Esophagus squamous epithelium (tissue), 5 donors: ENCODE measurements at places on chromosomes 2 and 18.

- DNase-seq, result no peak
Observed at GRCh38 chr2:85790032-85790431, 36.2 kb downstream of the ATOH8 start.

GRCh38 chr2:6077585-6077984 is 385.4 kb downstream of the SOX11 start:
- DNase-seq, result no peak

GRCh38 chr18:78228974-78229373 is 750.6 kb upstream of the SALL3 start:
- no peak for DNase-seq

GRCh38 chr18:44609181-44609941 is 71.3 kb upstream of the SETBP1 start:
- no peak for DNase-seq

DNA sequence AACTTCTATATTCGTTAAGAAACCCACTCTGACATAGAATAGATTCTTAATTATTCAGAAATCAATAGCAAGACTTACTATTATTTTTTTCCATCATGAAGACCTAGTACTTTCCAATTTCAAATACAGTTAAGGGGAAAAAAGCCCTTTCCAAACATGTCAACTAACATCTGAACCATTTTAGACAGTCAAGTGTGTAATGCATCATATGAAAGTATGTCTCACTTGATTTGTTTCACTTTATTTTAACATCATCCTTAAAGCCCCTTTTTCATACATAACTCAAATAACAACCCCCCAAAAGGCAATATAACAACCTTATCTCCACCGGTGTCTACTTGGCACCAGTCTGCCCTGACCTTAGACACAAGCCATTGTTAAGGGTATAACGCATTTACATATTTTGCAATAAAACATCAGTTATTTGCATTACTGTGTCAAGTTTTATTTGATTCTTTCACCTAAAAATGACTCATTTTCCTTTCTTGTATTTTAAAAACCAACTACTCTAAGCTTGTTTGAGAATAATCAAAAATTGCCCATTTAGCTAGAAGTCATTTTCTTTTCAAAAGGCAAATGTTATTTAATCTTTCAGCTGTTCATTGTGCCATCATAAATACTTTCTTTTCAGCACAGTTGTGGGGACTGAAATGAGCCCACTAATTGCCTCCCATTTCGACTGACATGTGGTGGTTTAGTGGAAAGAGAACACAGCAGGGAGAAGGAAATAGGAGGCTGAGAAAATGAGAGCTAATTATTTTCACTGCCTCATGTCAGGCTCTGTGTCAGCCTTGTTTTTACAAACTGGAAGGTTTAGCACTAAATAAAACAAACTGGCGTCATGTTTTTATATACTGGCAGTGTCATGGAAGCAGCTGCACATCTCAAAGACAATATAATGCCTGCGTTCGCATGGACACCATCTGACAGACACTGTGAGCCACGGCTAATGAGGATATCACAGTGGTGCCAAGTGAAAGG is 104.7 kb upstream of the CDCA7 start:
- DNase-seq, result no peak

DNA sequence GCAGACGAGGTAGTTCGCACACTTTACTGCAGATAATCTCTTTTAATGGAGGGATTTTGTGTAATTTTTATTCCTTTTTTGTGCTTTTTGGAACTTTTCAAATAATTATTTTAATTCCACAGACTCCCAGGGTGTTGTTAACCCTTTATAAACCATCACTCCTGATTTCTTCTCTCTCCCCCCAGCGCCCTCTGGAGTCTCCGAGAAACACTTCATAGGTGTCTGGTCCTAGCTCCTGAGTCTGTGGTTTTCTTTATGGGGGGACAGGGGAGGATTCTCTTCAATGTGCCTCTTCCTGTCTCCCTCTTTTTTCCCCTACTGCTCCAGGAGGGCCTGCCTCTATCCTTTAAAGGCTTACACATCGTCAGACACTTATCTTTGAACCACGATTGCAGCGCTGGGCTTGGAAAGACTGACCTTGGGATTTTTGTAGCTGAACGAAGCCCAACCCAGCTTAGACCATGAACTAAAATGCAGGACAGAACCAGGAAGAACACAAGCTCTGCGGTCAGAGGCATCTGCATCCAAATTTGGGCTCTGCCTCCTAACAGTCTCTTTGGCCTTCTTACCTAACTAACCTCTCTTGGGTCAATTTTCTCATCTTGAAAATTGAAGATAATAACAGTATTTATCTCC is 7.1 kb upstream of the PKDCC start:
- DNase-seq, result no peak

GRCh38 chr2:10245661-10246060 is 57.0 kb upstream of the HPCAL1 start:
- no peak for DNase-seq

DNA sequence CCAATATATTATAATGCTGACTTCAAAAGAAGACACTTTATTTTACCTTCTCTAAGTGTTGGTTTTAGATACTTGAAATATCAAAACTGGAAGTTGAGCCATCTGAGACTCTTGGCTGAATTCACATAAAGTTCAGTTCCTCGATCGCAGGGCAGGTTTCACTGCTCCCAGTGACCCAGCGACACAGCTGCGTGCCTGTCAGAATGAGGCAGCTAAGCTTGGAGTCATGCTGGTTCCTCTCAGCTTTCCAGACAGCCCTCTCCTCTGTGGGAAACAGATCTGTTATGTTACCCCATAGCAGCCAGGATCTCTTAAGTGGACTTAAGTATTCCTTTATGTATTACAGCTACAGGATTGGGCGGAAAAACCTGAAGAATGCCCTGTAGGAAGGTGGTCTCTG is 142.8 kb upstream of the ALPP start:
- DNase-seq, result no peak

- no peak for DNase-seq
Observed at GRCh38 chr2:73076701-73077423, 5.3 kb upstream of the SFXN5 start.

GRCh38 chr2:54586062-54586461 is 129.9 kb downstream of the SPTBN1 start:
- DNase-seq, result no peak

- DNase-seq, result no peak
Observed at GRCh38 chr2:150859162-150859561, 371.7 kb upstream of the RND3 start.

DNA sequence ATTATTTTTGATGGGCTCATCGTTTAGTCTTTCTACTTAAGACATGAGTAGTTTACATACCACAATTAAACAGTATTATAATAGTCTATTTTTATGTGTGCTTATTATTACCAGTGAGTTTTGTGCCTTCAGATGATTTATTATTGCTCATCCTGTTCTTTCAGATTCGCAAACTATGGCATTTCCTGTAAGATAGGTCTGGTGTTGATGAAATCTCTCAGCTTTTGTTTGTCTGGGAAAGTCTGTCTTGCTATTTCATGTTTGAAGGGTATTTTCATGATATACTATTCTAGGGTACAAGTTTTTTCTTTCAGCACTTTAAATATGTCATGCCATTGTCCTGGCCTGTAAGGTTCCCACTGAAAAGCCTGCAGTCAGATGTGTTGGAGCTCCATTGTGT is 101.3 kb downstream of the DNAH7 start:
- DNase-seq, result no peak

- no peak for DNase-seq
Observed at GRCh38 chr2:134601264-134601663, 117.5 kb downstream of the TMEM163 start.

- DNase-seq, result no peak
Observed at GRCh38 chr2:227908266-227909054, 37.0 kb downstream of the DAW1 start.

- no peak for DNase-seq
Observed at GRCh38 chr18:62464266-62464665, 58.6 kb upstream of the ZCCHC2 start.

- no peak for DNase-seq
Observed at GRCh38 chr18:48558248-48558647, 19.4 kb downstream of the CTIF start.

DNA sequence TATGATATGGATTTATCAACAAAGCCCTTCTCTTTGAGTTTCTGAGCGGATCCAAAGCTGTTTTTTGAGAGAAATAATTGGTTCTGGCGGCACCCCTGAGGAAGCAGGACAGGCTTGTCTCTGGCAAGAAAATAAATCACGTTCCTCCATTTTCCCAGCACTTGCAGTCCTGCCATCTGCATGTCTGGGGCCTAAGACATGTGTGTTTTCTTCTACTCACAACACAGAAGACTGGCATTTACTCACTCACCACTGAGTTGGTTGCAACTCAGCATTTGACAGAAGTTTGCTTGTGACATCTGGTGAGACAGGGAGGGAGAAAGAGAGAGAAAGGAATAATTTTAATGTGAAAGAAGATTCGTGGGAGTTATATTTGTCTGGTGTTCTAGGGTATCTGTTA is 37.0 kb upstream of the YES1 start:
- DNase-seq, result no peak

DNA sequence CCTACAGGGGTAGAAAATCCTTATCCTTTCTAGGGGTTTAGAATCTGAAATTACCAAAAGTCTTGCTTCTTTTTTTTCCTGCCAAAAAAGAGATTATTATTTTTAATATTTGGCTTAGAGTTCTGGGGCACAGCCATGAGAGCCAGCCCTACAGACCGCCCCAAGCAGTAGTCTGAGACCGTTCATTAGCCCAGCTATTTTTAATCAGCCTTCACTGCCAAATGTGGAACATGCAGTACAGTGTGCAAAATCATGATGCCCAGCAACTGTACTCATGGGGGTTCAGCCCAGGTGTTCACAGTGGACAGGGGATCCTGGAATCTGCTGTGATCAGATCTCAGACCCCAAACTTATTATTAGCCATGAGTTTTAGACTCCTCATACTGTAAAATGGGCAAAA is 60.4 kb downstream of the GRB14 start:
- no peak for DNase-seq

GRCh38 chr2:165874445-165875039 is 79.0 kb downstream of the TTC21B start:
- DNase-seq, result no peak

DNA sequence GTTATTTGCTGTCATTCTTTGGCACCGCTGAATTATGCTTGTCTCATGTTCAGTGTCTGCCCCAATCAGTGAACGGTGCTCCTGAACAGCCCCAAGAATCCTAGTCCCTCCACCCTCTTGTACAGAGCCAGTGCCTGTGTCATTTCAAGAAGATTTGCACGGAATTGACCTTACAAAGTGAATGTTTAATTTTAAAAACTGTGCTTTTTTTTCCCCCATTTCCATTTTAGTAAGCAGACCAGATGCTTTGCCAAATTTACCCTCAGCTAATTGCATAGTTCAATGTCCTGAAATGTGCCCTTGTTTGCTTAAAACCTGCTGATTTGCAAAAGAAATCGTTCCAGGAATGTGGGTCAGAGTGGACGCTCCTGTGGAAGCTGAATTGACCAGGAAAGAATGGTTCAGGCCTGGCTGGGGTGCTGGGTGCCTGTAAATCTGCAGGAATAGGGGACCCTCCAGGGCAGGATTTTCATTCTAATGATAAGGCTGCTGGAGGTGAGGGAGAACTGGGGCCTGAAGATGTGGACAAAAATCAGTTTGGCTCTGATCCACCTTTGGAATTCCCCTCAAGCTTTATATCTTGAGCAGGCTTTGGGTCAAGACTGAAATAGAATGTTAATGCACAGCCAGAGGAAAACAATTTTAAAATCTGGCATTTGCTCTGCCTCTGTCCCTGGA is 20.1 kb downstream of the TMEM17 start:
- DNase-seq, result no peak

GRCh38 chr18:73235921-73236320 is 368.1 kb upstream of the NETO1 start:
- DNase-seq, result no peak

DNA sequence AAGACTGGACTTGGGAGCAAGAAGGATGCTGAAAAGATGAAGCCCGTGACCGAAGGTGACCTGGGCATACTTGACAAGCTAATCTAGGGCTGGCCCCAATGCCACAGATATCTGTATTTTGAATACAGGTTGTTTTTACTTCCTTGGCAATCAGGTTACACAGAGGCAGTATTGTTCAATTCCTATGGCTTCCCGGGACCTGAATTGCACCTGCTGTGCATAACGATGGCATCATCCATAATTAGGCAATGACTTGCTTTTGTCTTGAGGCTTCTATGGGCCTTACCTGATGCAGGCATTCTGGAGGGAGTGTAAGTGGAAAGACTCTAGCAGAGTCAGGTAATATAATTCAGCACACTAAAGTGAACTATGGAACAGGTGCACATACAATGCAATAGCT is 60.6 kb upstream of the CUL3 start:
- DNase-seq, result no peak

- DNase-seq, result no peak
Observed at GRCh38 chr2:19677825-19678518, 223.8 kb downstream of the TTC32 start.

- no peak for DNase-seq
Observed at GRCh38 chr18:13940326-13940725, 25.0 kb upstream of the MC2R start.

GRCh38 chr18:71370095-71370494 is 1081.2 kb downstream of the SOCS6 start:
- no peak for DNase-seq

- DNase-seq, result no peak
Observed at GRCh38 chr18:31658670-31659575, 25.5 kb downstream of the B4GALT6 start.

GRCh38 chr2:218294430-218295022 is 2.2 kb upstream of the TMBIM1 start:
- DNase-seq, result no peak

GRCh38 chr18:32548688-32549087 is 78.0 kb upstream of the GAREM1 start:
- DNase-seq, result no peak

- DNase-seq, result no peak
Observed at GRCh38 chr2:129464036-129464435, 515.4 kb upstream of the RAB6C start.

GRCh38 chr2:239882331-239882732 is 142.8 kb downstream of the NDUFA10 start:
- peak; percentile 13 for DNase-seq

- no peak for DNase-seq
Observed at GRCh38 chr2:149192427-149192826, 138.0 kb upstream of the LYPD6 start.

- DNase-seq, result no peak
Observed at GRCh38 chr2:129248198-129248597, 731.3 kb upstream of the RAB6C start.

DNA sequence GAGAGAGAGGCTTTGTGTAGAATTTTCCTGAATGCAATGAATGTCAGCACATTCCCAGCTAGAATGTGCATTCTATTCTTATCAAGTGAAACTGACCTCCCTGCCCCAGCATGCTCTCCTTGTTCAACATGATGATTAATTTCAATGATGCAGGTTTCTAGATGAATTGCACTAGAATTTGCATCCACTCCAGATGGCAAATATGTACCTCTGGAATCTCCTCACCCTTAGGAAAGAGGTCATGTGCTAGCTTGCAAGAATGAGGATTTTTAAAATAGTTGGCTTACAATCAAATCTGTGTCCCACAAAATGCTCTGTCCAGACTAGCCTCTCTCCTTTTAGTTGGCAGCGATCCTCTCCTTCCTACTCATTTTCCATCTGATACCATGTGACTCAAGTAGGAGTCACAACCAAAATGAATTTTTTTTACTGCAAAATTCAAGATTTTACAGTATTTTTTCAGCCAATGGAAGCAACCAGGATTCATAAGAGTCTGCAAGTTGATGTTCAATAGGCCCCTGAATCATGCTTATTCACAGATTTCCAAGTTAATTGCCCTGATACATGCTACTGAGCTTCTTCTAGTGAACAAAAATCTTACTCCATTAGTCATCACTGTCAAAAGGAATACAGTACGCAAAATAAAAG is 21.0 kb upstream of the STAT4 start:
- DNase-seq, result no peak

GRCh38 chr2:86223927-86224560 is 24.8 kb downstream of the MRPL35 start:
- DNase-seq, result no peak

GRCh38 chr18:80106482-80107051 is 2.5 kb upstream of the ADNP2 start:
- DNase-seq, result no peak
